ENCODE measurements at places on chromosomes 12 and 14. TPM values are rescaled to one million over a fixed set of nuclear protein-coding genes. Genes with fewer than 3 reads are reported as not detected.

RPL10L gene
- polyA plus RNA-seq: not detected

DHH gene
- not detected for polyA plus RNA-seq

LIN52 gene
- polyA plus RNA-seq: 2.7 TPM

IFT81 gene
- polyA plus RNA-seq: 4.6 TPM

RNASE7 gene
- 6.8 TPM for polyA plus RNA-seq

SYT10 gene
- not detected for polyA plus RNA-seq

PLBD1 gene
- 2.9 TPM for polyA plus RNA-seq

AEBP2 gene
- polyA plus RNA-seq: 8.6 TPM
